DMS 273 treated with DMSO at 0.1 percent for 48 hours (cell line): ENCODE measurements at places on chromosomes 7 and 10.

GRCh38 chr10:76921383-76922010 lies 716.1 kb downstream of the KCNMA1 start:
- no peak for DNase-seq

DNA sequence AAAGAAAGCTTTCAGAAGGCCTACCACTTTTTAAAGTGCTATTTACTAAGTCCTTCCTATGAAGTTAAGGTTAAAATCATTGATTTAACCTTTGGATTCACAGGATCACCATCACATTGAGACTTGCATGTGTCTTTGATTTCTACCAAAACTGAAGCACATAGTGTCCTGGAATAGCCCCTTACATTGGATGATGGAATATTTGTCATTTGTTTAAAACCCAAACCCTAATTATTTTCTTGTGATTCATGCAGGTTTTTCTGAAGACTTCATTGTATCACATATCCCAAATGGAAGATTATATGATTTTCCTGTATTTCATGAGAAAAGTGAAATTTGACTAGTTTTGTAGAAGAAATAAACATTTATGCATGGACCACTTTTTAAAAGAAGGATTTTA lies 3.3 kb downstream of the SEMA3A start:
- DNase-seq = no peak

GRCh38 chr10:91211675-91212074 lies 8.8 kb upstream of the PCGF5 start:
- DNase-seq = no peak

DNA sequence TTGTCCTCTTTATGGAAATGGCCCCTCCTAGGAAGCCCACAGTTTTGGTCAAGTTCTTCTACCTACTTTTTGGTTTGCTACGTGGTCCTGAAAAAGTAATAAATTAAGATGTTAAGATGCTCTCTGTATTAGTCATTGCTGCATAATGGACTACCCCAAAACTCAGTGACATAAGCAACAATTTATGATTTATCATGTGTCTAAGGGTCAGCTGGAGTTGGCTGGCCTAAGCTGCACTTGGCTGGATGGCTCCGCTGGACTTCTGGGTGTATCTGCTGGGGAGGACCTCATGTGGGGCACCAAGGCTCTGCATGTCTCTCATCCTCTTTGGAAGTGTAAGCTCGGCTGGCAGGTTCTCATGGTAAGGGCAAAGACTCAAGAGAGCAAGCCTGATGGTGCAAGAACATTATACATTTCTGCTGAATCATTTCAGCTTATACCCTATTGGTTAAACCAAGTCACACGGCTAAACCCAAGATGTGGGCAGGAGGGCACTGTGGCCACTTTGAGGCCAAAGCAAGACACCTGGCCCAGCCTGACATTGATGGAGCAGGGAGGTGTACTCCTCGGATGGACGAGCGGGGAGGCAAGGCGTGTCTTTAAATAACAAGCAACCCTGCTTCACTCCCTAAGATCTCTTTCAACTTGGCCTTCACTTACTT lies 47.7 kb downstream of the TBXAS1 start:
- DNase-seq = no peak

GRCh38 chr7:27564881-27565482 lies 97.7 kb downstream of the HIBADH start:
- no peak for DNase-seq

DNA sequence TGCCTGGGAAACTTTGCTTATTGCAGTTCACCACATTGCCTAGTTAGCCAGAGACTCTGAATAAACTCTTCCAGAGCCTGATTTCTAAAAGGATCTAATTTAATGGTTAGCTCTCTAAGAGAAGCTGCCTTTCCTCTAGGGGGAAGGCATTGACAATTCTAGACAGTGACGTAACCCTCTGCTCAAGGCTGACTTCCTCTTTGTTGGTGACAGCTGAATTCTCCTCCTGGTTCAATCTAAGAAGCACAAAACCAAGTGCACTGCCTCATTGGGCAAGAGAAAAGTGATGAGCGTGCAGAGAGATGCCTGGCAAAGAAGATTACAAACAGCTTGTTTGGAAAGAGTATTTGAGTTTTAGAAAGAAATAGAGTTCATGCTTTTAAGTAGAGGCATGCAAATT lies 102.7 kb downstream of the MACC1 start:
- DNase-seq = no peak

GRCh38 chr7:489876-490275 lies 29.8 kb downstream of the PDGFA start:
- DNase-seq = no peak

- no peak for DNase-seq
Observed at GRCh38 chr10:130404476-130405055, 268.4 kb downstream of the GLRX3 start.

GRCh38 chr7:51275532-51275931 lies 41.1 kb downstream of the COBL start:
- DNase-seq = no peak
